AG10803 (cell line): ENCODE measurements at places on chromosomes 16 and 17.

- peak; percentile 85 for DNase-seq
Measured at GRCh38 chr17:62652251-62653001, 25.0 kb downstream of the MRC2 start.

- no peak for DNase-seq
Measured at GRCh38 chr17:82355770-82356427, 3.1 kb upstream of the TEX19 start.

- DNase-seq = no peak
Measured at GRCh38 chr17:48240122-48240521, 132.6 kb downstream of the SNX11 start.

- DNase-seq = no peak
Measured at GRCh38 chr16:2092256-2092620, 43.5 kb downstream of the PKD1 start.

- no peak for DNase-seq
Measured at GRCh38 chr17:55283256-55283965, 18.7 kb downstream of the HLF start.

GRCh38 chr17:16925461-16926060 lies 46.4 kb downstream of the TNFRSF13B start:
- DNase-seq = no peak

DNA sequence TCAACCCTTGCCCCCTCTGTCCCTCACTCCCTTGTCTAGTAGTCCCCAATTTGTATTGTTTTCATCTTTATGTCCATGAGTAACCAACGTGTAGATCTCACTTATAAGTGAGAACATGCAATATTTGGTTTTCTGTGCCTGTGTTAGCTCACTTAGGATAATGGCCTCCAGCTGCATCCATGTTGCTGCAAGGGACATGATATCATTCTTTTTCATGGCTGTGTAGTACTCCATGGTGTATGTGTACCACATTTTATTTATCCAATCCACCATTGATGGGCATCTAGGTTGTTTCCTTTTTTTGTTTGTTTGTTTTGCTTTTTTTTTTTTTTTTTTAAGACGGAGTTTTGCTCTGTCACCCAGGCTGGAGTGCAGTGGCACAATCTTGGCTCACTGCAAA lies 63.0 kb upstream of the HS3ST4 start:
- no peak for DNase-seq

- no peak for DNase-seq
Measured at GRCh38 chr17:33766721-33767120, 473.6 kb upstream of the ASIC2 start.

DNA sequence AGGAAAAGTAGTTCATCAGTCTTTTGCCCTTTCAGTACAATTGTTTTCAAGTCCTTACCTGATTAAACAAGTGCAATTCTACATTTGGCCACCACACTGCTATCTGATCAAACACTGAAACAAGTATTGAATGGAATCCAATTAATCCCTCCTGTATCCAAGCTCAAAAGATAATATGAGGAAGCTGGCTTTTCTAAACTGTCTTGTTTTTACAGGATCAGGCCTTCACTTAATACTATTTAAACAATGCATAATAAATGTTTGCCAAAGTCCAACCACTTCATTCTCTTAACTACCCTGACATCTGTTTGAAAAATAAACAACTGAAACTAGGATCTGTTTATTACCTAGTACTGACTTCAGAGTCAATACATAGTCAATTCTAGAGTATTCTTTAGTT lies 131.6 kb downstream of the MRTFB start:
- no peak for DNase-seq

GRCh38 chr16:19307587-19308241 lies 22.2 kb downstream of the CLEC19A start:
- no peak for DNase-seq

- peak; percentile 87 for DNase-seq
Measured at GRCh38 chr17:40322358-40323315, 13.7 kb downstream of the RARA start.

- DNase-seq = no peak
Measured at GRCh38 chr17:34892461-34893249, 68.6 kb downstream of the CCT6B start.

GRCh38 chr16:78987666-78988065 lies 612.9 kb downstream of the MAF start:
- DNase-seq = no peak

DNA sequence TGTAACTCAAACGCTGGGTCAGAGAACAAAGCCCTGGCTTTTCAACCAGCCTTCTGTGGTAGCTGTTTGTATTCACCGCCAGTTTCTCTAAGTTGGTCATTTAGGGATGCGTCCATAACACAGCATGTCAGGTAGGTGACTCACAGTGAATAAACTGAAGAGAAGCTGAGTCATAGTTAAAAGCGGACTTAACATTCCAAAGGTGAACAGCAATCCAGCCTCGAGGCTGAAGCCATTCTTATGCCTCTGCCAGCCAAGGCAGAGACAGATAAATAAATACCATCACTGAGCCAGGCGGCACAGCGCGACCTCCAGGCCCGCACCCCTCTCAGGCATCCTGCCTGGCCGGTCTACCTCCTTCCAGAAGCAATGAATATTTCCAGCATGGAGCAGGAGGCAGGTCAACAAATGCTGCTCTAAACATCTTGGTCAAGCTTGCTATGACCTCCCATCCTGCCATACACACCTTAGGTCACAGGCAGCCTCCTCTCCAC lies 12.4 kb upstream of the CACNG4 start:
- peak; percentile 84 for DNase-seq

DNA sequence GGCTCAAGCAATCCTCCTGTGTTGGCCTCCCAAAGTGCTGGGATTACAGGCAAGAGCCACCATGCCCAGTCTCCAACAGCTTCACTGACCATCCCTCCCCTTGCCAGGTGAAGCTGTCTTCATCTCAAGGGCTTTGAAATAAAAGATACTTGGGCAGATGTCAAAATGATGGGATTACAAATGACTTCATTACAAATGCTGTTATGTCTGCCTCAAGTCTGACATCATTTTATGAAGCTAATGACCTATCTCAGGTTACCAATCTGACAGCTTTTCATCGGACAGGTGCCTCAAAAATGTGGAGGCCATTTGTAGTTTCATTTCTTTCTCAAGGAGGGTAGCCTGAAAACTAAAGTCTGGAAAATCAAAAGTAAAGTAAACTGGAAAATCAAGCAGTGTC lies 323.7 kb upstream of the TBX2 start:
- DNase-seq = no peak

GRCh38 chr16:47705266-47705665 lies 244.1 kb downstream of the PHKB start:
- DNase-seq = no peak

GRCh38 chr17:3718201-3718600 lies 5.5 kb upstream of the HASPIN start:
- no peak for DNase-seq

GRCh38 chr16:86446279-86446678 lies 64.0 kb upstream of the FOXF1 start:
- DNase-seq = no peak

GRCh38 chr16:27417047-27417671 lies 15.2 kb downstream of the IL21R start:
- no peak for DNase-seq

- DNase-seq = no peak
Measured at GRCh38 chr16:1548233-1548632, 14.8 kb downstream of the TMEM204 start.

GRCh38 chr17:62949036-62949435 lies 17.0 kb upstream of the TANC2 start:
- no peak for DNase-seq

- no peak for DNase-seq
Measured at GRCh38 chr17:68599552-68600066, 1.6 kb downstream of the FAM20A start.

DNA sequence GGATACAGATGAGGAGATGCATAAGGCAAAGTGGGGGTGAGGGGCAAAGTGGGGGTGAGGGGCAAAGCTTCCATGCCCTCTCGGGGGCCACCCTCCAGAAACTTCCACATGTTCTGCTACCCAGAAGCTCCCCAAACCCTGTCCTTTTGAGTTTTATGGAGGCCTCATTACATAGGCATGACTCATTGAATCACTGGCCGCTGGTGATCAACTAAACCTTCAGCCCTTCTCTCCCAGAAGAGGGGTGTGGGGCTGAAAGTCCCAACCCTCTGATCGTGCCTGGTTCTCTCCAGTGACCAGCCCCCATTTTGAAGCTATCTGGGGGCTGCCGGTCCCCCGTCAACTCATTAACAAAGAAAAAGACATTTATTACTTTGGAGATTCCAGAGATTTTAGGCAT lies 27.5 kb downstream of the ITGAE start:
- DNase-seq = peak; percentile 42

- DNase-seq = no peak
Measured at GRCh38 chr16:60367739-60368138, 1633.6 kb upstream of the GOT2 start.

DNA sequence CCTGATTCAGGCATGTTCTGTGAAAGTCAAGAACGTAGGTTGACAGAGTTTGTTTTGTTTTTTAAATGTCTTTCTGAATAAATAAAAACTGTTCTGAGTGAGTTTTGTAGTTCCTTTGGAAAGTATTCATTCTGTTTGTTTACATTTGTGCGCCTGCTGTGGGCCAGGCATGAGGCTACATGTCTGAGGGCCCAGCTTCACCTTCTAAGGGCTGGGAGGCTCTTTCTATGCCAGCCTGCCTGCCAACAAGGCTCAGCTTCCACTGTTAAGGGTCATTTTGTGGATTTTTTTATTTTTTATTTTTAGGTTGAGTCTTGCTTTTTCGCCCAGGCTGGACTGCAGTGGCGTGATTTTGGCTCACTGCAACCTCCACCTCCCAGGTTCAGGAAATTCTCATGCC lies 6.1 kb downstream of the WWOX start:
- DNase-seq = no peak

GRCh38 chr17:60087882-60088669 lies 9.4 kb upstream of the HEATR6 start:
- DNase-seq = peak; percentile 67

- DNase-seq = no peak
Measured at GRCh38 chr17:6072611-6073010, 2.4 kb downstream of the WSCD1 start.

DNA sequence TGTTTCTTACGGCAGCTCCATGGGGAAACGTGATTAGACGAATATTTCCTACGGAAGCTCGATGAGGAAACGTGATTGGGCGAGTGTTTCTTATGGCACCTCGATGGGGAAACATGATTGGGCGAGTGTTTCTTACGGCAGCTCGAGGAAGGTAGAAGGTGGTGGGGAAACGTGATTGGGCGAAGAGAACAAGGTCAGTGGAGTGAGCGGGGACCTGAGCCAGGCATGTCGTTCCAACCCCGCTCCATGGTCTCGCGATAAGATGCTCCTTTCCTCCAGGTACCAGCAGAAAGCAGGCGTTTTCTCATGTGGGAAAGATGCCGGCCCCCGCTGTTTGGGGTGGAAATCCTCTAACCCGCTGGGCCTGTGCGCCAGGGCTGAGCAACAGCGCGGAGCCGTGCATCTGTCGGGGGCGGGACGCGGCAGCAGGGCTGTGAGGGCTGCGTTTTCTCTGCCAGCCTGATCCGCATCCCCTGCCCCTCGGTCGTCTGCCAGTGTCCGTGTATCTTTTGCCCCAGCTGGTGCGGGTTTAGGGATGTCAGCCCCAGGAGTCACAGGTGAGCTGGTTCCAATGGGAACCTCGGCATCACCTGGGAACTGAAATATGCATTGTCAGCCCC lies 25.6 kb upstream of the DOC2B start:
- no peak for DNase-seq

DNA sequence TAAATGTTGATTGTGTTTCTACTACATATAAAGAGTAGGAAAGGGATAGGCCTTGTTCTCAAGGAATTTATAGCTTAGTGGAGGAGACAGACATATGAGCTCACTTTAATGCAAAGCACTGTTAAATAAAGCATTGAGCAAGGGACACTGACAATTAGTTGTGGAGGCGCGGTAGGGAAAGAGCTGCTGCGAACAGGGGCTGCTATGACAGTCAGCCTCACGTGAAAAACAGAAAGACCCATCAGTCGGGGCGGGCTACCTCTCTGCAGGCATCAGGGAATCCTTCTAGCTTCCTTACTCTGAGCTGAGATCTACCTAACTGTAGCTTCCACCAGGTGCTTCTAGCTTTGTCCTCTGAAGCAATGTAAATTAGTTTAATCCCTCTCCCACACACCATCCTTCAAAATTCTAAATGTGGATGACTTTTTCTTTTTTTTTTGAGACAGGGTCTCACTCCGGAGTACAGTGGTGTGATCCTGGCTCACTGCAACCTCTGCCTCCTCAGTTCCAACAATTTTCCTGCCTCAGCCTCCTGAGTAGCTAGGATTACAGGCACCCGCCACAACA lies 129.9 kb upstream of the ZFHX3 start:
- DNase-seq = no peak

DNA sequence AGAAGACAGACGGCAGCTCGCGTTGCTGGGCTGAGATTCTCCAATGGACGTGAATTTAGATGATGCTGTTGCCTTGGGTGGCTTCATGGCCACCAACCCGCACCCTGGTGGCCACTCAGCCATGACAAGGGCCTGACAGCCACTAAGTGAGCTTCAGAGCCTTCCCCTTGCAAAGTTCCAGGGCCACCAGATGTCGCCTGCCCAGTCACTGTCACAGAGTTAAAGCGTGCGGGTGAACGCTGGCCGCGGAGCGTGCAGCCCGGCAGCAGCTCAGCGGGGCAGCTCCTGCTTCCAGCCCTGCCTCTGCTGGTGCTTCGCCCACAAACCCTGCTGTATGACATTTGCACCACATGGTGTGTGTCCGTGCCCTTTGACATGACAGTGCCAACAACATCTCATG lies 13.3 kb upstream of the KREMEN2 start:
- DNase-seq = no peak

DNA sequence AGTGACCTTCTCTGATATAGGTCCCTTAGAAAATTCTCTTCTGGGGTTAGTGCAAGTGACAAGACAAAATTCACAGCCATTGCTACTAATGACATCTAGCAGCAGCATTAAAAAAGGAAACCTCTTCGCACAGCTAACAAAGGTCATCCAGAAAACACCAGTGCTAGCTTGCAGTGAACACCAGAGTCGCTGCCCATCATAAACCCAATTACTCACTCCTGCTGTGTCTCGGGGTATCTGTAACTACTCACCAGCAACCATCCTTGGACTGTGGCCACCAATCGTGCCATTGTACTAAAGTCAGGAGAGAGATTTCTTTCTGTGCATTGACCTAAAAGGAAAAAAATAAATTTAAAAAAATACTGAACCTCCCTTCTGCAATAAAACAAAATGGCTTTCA lies 1494.7 kb upstream of the CDH8 start:
- no peak for DNase-seq

GRCh38 chr16:64147941-64148340 lies 973.9 kb downstream of the CDH11 start:
- no peak for DNase-seq

- peak; percentile 86 for DNase-seq
Measured at GRCh38 chr16:24986512-24987303, 28.5 kb downstream of the ARHGAP17 start.
